ENCODE measurements at places on chromosomes 4 and X.

DNA sequence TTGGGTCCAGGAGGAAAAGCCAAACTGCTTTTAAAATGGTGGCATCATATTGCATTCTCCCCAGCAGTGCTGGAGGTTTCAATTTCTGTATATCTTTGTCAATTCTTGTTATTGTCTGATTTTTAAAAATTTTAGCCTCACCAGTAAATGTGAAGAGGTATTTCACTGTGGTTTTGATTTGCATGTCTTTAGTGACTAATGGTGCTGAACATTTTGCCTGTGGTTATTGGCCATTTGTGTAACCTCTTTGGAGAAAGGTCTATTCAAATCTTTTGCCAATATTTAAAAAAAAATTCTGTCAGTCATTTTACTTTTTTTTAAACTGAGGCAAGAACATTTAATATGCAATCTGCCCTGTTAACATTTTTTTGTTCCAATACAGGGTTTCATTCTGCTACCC lies 322.1 kb downstream of the TLL1 start:
- no peak for DNase-seq

- DNase-seq = no peak
Measured at GRCh38 chrX:4710618-4711433, 997.4 kb upstream of the PRKX start.

GRCh38 chrX:11663875-11664210 lies 1.9 kb downstream of the ARHGAP6 start:
- no peak for DNase-seq

DNA sequence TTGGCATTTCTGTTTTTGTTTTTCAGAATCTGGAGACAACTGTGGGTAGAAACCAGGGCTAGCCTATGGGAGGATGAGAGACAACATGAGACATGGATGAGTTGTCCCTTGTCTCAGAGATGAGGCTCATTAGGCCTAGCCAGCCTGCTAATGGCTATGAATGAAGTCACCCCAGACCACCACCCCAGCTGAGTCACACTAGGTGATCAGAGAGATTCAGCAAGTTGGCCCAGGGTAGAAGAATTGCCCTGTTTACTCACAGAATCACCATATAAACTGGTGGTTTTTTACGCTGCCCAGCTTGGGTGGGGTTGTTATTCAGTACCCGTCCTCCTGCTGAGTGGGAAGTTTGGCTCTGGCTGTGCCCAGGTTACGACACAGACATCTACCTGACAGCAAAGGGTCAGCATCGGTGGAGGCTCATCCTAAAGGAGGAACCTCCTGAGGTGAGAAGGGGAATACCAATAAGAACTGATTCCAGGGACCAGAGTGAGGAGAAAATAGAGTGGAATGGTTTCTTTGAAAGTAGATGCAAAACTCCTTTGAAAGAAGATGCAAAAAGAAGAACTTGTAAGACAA lies 17.2 kb upstream of the ARSJ start:
- no peak for DNase-seq

- no peak for DNase-seq
Measured at GRCh38 chrX:130186651-130187050, 14.9 kb downstream of the RAB33A start.

DNA sequence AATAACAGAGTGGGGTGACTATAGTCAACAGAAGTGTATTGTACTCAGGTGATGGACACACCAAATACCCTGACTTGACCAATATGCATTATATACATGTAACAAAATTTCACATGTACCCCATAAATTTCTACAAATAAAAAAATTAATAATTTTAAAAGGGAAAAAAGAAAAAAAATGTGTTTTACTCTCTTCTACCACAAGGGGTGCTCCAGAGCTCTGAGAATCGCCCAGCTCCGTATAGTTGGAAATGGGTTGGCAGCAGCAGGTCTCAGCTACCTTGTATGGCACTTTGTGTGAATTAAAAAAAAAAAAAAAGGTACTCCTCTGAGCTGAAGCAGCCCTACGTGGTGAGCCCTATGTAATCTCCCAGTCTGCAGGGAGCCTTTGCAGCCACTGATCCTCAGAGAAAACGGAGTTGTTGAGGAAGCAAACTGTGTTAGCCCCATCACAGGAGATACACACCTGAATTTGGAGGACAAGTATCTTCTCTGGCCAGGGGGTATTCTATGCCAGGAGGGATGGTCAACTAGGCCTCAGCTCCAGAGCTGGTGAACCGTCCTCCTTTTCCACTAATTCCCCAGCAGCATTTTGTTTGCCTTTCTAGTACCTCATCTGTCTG lies 17.2 kb upstream of the POLA1 start:
- DNase-seq = no peak

- DNase-seq = no peak
Measured at GRCh38 chrX:100395781-100396180, 14.3 kb downstream of the PCDH19 start.

GRCh38 chrX:10242026-10242425 lies 85.3 kb downstream of the CLCN4 start:
- no peak for DNase-seq

- DNase-seq = no peak
Measured at GRCh38 chrX:119398974-119399771, at the start of gene SLC25A43. TSS of gene SLC25A43 (plus strand) at chrX:119399336. CDS start at chrX:119399404, 68 bp downstream.

DNA sequence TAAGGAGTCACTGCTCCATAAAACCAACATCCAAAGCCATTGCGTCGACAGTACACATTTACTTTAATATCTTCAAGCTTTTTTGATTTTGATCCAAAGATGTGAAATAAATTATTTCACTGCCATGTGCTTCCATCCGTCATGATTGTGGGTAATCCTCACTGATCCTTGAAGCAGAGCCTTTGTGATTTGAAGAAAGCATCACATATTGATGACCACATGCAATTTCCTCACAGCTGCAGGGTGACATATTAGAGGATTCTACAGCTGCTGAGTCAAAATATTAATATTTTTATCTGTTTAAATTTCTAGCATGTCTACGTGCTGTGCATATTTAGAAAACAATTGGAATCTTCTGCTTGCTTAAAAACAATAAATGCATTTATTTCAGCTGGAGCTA lies 196.8 kb upstream of the ANXA3 start:
- DNase-seq = no peak

GRCh38 chr4:32455231-32455630 lies 1735.1 kb downstream of the PCDH7 start:
- no peak for DNase-seq

DNA sequence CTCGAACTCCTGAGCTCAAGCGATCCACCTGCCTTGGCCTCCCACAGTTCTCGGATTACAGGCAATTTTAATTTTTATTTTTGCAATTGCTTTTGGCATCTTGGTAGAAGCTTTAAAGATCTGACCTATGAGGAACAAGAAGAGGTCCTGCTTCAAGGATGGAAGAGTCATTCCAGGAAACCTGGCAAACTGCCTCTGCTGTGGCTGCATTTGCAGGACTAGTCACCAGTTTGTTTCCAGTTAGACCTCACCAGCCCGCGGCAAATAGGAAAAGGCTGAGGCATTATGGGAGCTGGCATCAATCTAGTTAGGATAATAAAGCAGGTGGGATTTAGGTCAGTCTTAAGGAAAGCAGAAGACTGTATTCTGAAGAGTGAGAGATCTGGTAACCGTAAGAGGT lies 51.9 kb upstream of the LAS1L start:
- no peak for DNase-seq
